HS-5 (cell line): ENCODE measurements at places on chromosomes 4 and X.

DNA sequence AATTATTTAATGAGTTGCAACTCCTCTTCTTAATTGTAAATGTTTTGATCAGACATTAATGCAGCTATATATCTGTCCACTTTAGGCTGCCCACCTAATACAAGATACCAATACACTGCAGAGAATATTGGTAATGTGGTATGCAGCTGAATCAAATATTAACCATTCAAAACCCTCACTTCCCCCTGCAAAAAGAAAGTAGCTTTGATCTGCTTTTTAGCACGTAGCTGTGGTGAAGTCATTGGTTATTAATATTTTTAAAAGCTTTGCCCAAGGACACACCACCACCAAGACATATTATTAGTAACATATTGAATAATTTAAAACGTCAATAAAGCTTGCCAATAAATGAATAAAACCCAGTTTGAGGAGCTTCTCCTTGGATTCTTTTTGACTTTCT, 28.6 kb upstream of the CYP2U1 start:
- DNase-seq = no peak

DNA sequence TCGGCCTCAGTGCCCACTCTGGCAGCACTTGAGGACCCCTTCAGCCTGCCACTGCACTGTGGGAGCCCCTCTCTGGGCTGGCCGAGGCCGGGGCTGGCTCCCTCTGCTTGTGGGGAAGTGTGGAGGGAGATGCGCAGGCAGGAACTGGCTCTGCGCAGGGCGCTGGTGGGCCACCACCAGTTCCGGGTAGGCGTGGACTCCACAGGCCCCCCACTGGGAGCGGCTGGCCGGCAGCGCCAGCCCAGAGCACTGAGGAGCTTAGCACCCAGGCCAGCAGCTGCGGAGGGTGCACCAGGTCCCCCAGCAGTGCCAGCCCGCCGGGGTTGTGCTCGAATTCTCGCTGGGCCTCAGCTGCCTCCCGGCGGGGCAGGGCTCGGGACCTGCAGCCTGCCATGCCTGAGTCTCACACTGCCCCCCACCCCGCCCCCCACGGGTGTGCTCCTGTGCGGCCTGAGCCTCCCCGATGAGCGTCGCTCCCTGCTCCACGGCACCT, 216.9 kb upstream of the TACR3 start:
- DNase-seq = no peak

DNA sequence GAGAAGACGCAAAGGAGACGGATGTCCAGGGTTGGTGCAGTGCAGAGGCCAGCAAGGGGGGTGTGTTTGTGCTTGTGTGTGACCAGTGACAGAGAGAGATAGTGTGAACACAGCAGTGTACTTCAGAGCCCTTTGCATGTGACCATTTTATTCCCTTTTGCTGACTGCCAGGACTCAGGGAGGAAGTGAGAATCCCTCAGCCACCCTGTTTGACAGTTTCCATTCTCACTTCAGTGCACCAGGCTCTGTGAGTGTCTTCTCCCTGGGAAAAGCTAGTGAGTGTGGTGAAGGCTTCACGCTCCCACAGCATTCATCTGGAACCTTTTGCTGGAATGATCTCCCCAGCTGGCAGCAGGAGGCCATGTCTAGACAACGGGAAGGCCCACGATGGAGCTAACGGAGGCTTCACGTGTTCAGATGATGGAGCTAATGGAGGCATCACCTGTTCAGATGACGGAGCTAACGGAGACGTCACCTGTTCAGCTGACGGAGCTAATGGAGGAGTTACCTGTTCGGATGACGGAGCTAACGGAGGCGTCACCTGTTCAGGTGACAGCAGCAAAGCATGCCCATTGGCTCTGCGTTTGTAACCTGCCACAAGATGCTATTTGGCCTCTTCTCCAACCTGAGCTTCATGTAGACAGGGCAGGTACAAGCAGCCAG, 195.4 kb downstream of the AFAP1 start:
- no peak for DNase-seq

- DNase-seq = no peak
Measured at GRCh38 chr4:128364565-128364964, 77.0 kb upstream of the PGRMC2 start.

DNA sequence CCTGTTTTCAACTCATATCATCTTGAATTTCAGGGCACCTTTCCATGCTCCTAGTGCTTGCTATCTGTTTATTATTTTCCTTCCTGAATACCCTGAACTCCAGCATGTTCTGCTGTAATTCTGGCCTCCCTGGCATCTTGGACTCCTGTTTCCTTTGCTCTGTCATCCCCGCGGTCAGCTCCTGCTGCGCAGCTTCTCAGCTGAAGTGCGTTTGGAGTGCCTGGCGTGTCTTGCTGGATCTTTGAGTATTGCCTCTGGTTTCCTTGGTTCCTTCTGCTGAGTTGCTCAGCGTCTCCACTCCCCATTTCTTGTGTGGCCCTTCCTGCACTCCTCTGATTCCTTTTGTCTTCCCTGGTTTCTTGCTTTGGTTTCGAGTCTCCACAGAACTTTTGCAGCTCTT, 84.4 kb downstream of the HTT start:
- no peak for DNase-seq

- no peak for DNase-seq
Measured at GRCh38 chr4:142282870-142283431, 563.1 kb downstream of the INPP4B start.

DNA sequence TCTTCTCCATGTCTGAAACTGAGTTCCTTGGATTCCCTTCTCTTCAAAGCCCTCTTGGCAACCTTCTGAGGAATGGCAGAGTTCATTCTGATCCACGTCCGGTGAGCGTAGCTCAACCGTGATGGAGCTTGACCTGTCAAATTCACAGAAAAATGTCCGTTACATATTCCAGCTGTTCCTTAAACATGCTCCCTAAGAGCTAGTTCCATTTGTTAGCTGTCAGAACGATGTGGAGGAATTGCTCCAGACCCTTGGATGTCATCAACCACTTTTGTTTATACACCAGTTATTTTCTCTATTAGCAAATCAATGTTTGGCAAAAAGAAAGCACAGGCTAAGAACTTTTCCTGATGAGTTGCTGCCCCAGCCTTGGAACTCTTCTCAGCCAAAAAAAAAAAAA, 50.1 kb downstream of the NHS start:
- no peak for DNase-seq

GRCh38 chr4:166091912-166092510, 219.0 kb downstream of the TLL1 start:
- DNase-seq = no peak

- DNase-seq = peak; percentile 83
Measured at GRCh38 chrX:46791927-46792809, 33.2 kb upstream of the SLC9A7 start.

GRCh38 chrX:57902633-57903032, 7.6 kb downstream of the ZXDA start:
- DNase-seq = no peak

DNA sequence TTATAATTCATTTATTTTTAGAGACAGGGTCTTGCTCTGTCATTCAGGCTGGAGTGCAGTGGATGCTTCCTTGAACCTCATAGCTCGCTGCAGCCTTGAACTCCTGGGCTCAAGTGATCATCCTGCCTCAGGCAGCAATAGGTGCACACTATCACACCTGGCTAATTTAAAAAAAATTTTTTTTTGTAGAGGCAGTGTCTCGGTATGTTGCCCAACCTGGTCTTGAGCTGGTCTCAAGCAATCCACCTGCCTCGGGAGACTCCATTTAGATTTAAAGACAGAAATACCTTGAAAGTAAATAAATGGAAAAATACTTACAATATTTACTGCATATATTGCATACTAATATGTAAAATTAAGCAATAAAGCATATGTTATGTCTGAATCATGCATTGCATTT, 40.3 kb upstream of the MAB21L2 start:
- no peak for DNase-seq

GRCh38 chr4:32135642-32136041, 1415.5 kb downstream of the PCDH7 start:
- DNase-seq = no peak
